ENCODE measurements at places on chromosomes 6 and 20.
A peak's percentile ranks its signal among the peaks of the same experiment; 100 is the strongest.

DNA sequence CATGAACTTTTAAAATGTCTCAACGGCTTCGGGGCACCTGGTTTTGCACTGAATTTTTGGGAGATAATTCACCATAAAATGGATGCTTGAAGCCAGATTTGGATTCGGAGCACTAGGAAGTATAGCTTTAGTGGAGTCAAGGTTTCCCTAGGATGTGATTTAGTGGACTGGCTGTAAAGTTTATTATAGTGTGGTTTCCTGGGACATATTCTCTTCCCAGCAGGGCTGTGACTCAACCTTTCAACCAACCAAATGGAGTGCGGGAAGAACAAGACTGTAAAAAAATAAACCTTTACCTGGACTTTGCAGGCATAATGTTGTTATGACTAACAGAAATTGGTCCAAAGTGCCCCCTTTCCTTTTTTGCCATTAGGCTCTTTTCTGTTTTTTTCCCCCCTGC, 327.4 kb upstream of the MAN1A1 start:
- DNase-seq: no peak

GRCh38 chr6:143125455-143125854, 64.8 kb downstream of the AIG1 start:
- no peak for DNase-seq

- no peak for DNase-seq
Measured at GRCh38 chr6:116884530-116884929, 7.5 kb downstream of the RFX6 start.

GRCh38 chr6:161869491-161869890, 595.6 kb upstream of the AGPAT4 start:
- no peak for DNase-seq

DNA sequence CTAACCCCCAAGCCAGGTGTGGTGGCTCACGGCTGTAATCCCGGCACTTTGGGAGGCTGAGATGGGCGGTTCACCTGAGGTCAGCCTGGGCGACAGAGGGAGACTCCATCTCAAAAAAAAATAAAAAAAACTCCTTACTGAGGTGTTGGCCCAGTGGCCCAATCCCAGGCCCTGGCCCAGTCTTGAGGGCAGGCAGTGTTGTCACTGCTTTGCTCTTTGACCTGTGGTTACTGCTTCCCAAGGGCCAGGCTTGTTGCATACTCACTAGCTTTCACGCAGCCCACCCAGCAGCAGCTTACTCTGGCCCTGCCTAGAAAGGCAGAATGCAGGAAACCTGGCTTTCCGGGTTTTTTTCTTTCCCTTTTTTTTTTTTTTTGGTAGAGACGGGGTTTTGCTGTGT, 13.2 kb downstream of the CNPY3 start:
- no peak for DNase-seq

- DNase-seq: peak; percentile 32
Measured at GRCh38 chr6:125987026-125987617, 782 bp downstream of the TRMT11 start.

- peak; percentile 83 for DNase-seq
Measured at GRCh38 chr20:33828326-33828844, 17.2 kb downstream of the CHMP4B start.

GRCh38 chr6:7239590-7239948, 73.4 kb downstream of the SSR1 start:
- no peak for DNase-seq

DNA sequence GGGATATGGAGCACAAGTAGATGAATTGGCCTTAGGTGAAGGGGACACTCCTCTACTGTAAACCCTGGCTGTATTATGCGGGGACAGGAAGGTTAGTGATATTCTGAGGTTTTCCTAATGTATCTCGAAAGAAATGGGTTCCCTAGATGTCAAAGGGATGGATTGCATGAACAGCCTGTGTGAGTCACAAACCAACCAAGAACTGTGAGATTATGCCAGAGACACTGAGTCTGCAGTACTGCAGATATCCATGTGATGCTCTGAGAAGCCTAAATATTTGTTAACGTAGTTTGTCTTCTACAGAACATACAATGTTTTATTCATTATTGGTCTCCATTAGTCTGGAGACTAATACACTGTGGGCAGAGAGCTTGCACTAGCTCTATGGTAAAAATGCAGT, 182.2 kb downstream of the AKAP7 start:
- DNase-seq: no peak

- no peak for DNase-seq
Measured at GRCh38 chr6:11358904-11359830, 126.7 kb upstream of the NEDD9 start.

GRCh38 chr20:62604796-62605195, 37.5 kb upstream of the SLCO4A1 start:
- no peak for DNase-seq

DNA sequence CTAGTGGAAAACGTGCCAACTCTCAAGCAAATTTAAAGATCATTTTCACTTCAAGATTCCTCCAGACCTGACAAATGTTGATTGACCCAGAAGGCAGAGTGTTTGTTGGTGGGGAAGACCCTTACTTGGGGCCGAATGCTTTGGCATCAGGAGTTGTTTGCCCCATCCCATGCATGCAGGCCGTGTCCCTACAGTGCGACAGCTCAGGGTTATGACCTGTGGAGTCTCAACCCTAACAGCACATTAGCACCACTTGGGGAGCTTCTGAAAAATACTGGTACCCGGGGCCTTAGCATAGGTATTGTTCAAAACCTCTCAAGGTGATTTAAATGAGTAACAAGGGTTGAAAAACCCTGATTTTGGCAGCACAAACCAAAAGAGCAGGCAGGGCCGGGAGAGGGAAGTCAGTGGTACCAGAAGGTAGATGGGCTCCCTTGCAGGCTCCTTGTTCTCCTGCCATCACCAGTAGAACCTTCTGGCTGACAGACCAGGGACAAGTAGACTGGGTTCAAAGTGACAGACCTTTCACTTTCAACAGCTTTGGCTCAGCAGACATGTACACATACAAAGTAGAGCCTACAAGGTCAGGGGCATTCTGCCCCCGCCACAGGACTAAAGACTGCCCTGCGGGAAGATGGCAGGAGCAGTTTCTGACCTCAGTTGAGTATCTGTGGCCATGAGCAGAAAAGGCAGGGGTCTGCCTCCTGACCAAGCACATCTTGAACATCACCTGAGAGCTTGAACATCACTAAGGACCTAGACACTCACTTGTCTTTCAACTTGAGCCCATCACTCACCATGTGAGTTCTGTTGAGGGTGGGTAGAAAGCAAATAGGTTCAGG, 39.6 kb downstream of the PLCG1 start:
- no peak for DNase-seq

DNA sequence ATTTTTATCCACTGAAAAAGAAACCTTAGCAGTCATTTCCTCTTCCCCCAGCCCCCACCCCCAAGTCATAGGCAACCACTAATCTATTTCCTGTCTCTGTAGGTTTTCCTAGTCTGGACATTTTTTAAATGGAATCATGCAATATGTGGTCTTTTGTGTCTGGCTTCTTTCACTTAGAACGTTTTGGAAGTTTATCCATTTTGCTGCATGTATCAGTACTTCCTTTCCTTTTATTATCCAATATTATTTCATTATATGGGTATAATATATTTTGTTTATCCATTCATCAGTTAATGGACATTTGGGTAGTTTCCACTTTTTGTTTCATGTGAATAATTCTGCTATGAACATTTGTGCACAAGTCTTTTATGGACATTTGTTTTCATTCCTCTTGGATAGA, 99.3 kb upstream of the BMP5 start:
- DNase-seq: no peak

DNA sequence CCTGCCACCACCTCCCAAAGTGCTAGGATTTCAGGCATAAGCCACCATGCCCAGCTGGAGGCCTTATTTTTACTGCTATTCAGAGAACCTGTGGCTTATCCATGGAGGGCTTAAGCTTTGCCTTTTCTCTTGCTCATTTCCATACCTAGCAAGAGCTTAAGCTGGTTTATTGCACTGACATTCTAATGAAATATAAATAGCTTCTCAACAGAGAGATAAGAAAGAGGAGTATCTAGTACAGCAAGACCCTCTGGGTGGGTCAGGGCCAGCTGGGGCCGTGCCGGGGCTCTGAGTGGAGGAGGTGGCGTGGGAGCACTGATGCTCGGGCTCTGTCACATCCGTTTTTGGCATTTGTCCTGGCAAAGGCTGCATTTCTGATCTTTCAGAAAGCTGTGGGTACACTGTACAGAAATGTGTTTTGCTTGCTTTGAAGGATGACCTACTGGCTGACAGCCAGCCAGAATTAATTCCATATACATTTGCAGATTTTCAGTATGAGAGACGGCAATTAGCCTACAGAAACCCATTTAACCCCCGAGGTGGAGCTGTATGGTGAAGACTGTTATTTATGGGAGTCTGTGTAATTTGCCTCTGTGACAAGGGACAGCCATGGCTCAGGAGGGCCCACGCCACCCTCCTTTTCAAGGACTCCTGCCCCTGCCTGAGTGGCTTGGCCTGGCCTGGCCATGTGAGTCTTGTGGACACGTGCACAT, 181.6 kb upstream of the AKAP12 start:
- DNase-seq: no peak

DNA sequence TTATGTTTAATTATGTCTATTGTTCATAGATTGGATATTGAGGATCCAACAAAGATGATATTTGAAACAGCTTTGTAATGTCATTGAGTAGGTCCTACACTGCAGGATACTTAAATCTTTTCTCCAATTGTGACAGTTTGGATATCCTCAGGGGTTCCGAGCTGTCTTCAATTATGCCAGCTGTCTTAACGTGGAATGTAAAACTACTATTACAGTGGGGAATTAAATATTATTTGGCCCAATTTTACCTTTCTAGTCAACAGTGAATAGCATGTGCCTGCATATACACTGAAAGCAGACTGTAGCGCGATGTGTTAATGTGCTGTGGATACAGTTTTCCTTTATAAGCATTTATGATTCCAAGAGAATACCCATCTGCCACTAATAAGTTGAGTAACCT, 156.9 kb downstream of the GRIK2 start:
- no peak for DNase-seq

DNA sequence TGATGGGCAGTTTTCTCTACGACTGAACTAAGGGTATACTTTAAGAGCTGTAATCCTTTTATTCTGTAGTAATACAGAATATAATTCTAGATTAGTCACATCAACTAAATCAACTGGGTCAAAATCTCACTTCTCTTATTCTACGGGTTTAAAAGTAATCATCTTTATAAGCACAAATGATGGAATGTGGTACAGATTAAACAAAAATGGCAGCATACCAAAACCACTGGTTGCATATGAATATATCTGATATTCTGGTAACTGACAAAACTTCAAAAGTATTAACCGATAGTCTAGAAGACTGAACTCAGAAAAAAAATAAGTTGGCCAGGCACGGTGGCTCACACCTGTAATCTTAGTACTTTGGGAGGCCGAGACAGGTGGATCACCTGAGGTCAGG, 7.0 kb downstream of the SOD2 start:
- no peak for DNase-seq

- DNase-seq: peak; percentile 44
Measured at GRCh38 chr6:37170273-37171200, 585 bp downstream of the PIM1 start.

GRCh38 chr6:25173951-25174474, 105.2 kb upstream of the CARMIL1 start:
- no peak for DNase-seq

- no peak for DNase-seq
Measured at GRCh38 chr6:114471450-114471849, 128.6 kb upstream of the HS3ST5 start.

DNA sequence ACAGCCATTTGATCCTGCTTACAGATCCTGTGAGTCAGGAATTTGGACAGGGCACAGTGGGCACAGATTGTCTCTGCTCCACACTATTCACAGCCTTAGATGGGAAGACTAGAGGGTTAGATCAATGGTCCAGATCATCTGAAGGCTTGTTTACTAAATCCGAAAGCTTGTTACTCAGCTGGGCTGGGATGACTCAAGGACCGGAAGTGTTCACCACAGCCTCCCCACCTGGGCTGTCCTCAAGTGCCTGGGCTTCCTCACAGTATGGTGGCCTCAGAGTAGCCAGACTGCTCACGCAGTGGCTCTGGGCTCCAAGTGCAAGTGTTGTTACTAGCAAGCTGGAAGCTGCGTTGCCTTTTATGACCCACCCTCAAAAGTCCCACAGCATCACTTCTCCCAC, 75.4 kb upstream of the INSM1 start:
- DNase-seq: no peak

- no peak for DNase-seq
Measured at GRCh38 chr20:23917024-23917725, 37.6 kb upstream of the CST5 start.

GRCh38 chr6:119259027-119259426, 90.5 kb downstream of the MAN1A1 start:
- DNase-seq: no peak

- peak; percentile 73 for DNase-seq
Measured at GRCh38 chr20:7505152-7505834, 435.0 kb downstream of the HAO1 start.

GRCh38 chr20:16459019-16459700, 114.1 kb downstream of the KIF16B start:
- DNase-seq: no peak

GRCh38 chr20:31770243-31770642, 31.2 kb downstream of the TPX2 start:
- peak; percentile 15 for DNase-seq

DNA sequence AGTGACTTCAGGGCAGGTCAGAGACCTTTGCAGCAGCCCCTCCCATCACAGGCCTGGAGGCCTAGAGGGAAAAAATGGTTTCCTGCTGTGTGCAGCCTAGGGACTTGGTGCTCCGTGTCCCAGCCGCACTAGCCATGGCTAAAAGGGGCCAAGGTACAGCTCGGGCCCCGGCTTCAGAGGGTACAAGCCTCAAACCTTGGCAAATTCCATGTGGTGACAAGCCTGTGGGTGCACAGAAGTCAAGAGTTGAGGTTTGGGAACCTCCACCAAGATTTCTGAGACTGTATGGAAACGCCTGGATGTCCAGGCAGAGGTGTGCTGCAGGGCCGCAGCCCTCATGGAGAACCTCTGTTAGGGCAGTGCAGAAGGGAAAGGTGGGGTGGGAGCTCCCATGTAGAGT, 34.0 kb downstream of the UBE3D start:
- no peak for DNase-seq

- DNase-seq: no peak
Measured at GRCh38 chr20:10537850-10538480, 102.9 kb downstream of the SLX4IP start.

- peak; percentile 89 for DNase-seq
Measured at GRCh38 chr20:54078296-54078984, 8.0 kb upstream of the BCAS1 start.

DNA sequence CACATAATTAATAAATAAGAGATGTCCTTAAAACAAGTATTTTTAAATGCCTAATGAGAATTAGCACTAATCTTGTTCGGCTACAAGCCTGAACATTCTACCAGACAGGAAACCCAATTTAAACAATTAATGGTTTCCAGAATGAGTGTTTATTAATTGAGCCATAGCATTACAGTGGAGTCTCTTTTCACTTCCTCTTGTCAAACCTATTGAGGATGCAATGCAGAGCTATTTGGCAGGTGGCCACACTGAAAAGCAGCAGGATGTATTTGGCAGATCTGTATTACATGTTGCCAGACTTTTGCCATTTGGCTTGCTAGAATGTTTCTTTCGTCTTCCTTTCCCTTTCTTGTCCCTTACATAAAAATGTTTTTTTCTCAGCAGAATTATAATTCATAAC, 475.2 kb upstream of the MARCKS start:
- peak; percentile 19 for DNase-seq

Data from MM.1S (cell line).